ENCODE measurements at places on chromosomes 1 and 21.

- no peak for DNase-seq
These were observed 78.5 kb downstream of the PLXNA2 start for GRCh38 chr1:208165659-208166058.

DNA sequence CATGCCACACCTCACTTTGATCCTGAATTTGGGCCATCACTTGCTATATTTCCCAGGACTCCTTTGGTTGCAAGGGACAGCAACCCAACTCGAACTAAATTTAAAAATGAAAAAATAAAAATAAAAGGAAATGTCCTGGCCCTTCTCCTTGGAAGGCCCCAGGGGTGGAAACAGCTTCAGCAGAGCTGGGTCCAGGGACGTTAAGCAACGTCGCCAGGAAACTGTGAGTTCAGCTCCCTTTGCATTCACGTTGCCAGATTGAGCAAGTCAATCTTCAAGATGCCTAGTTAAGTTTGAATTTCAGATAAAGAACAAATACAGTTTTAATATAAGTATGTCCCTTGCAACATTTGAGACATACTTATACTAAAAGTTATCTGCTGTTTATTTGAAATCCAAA is 14.6 kb upstream of the SPSB1 start:
- no peak for DNase-seq

GRCh38 chr1:42746436-42747105 is 6.5 kb upstream of the CLDN19 start:
- no peak for DNase-seq

GRCh38 chr1:28416509-28417194 is 47.1 kb downstream of the PHACTR4 start:
- no peak for DNase-seq

- no peak for DNase-seq
These were observed 141.1 kb upstream of the SAMSN1 start for GRCh38 chr21:14687268-14687625.

GRCh38 chr1:243316366-243316989 is 60.6 kb downstream of the SDCCAG8 start:
- peak; percentile 13 for DNase-seq

GRCh38 chr1:206506405-206507283 is 687 bp upstream of the RASSF5 start:
- DNase-seq, result no peak

All from H1 (cell line).